T1000 (cell line): ENCODE measurements at places on chromosomes 7 and 10.
A peak's percentile ranks its signal among the peaks of the same experiment; 100 is the strongest.

GRCh38 chr10:13960603-13961002 lies 370.1 kb downstream of the FRMD4A start:
- no peak for DNase-seq

GRCh38 chr7:143436325-143436946 lies 6.8 kb upstream of the TAS2R60 start:
- DNase-seq, result no peak

- no peak for DNase-seq
Measured at GRCh38 chr7:116780966-116781365, 81.4 kb upstream of the CAPZA2 start.

- no peak for DNase-seq
Measured at GRCh38 chr10:49571388-49571787, 32.5 kb upstream of the ERCC6 start.

DNA sequence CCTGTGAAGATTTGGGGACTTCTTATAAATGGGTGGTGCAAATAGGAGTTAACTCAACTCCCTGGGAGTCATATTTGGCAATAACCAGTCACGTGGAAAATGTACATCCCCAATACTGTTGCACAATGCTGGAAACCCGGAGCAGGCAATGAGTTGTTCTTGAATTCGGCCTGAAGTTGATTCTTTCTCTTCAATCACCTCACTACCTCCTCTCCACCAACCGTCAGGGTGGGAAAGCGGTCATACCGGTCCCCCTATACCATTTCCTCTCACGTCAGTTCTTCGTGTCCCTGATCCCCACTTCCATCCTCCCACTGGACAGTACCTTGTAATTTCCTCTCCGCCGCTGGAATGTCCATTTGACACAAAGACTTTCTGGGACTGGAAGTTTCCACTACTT lies 2.8 kb downstream of the GIMAP5 start:
- no peak for DNase-seq

- no peak for DNase-seq
Measured at GRCh38 chr7:155464948-155465739, 7.2 kb downstream of the EN2 start.

DNA sequence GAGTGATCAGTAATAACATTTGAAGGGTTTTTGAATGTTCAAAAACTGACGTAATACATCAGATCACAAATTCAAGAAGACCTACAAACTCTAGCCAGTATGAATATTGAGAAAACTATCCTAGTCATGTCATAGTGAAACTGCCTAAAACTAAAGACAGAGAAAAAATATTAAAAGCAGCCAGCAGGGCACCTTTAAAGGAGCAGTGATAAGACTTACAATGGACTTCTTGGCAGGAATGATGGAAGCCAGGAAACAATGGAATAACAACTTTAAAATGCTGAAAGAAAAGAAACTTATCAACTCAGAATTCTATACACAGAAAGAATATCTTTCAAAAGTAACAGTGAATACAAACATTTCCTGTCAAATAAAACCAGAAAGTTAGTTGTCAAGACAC lies 78.3 kb upstream of the CTBP2 start:
- no peak for DNase-seq

DNA sequence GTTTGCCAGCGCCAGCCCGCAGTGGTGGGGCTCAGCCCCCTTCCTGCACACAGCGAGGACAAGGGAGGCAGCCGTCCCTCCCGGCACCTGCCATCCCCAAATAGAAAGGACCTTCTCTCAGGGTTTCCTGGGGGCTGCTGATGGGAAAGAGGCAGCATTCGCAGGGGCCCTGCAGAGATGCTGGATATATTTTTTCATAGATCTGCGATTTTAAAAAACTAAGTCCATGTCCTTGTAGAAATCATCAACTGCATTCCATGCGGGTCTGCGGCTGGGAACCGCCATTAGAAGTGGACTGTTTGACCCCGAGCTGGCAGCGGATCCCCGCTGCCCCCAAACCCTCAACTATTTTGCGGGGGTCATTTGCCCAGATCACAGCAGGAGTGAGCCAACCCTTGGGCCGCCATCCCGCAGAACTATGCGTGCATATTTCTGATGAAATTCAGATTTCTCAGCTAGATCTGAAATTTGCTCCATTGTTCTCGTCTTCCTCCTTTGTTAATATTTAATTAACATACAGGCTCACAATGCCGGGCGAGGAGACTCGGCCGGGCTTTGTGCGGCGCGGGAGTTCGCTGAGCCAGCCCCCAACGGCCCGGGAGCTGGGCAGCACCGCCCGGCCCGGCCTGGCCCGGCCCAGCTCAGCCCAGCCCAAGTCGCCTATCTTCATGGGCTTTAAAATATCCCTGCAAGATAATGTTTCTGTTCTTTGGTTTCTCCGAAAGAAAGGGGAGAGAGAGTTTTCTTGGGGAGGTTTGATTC lies 2.0 kb downstream of the EN2 start:
- DNase-seq, result no peak

GRCh38 chr10:92850185-92850584 lies 1.9 kb downstream of the EXOC6 start:
- DNase-seq, result no peak

DNA sequence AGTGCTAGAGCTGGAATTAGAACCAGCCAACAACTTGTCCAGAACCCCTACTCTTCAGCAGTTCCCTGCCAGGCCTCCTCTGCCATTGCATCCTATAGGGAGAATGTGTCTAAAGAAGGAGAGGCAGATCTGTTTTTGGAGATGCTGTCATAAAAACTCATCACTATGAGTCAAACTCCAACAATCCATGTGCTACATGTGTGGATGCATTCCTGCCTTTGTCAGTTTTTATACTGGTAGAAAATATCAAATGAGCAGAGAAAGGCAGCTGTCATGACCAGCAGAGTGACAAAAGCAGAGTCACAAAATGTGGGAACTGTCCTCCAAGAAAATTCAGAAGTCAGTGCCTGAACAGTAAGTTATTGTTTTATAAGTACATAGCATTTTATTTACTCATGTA lies 93.0 kb downstream of the ABLIM1 start:
- no peak for DNase-seq

- DNase-seq, result no peak
Measured at GRCh38 chr7:38438970-38439369, 165.5 kb upstream of the TARP start.

DNA sequence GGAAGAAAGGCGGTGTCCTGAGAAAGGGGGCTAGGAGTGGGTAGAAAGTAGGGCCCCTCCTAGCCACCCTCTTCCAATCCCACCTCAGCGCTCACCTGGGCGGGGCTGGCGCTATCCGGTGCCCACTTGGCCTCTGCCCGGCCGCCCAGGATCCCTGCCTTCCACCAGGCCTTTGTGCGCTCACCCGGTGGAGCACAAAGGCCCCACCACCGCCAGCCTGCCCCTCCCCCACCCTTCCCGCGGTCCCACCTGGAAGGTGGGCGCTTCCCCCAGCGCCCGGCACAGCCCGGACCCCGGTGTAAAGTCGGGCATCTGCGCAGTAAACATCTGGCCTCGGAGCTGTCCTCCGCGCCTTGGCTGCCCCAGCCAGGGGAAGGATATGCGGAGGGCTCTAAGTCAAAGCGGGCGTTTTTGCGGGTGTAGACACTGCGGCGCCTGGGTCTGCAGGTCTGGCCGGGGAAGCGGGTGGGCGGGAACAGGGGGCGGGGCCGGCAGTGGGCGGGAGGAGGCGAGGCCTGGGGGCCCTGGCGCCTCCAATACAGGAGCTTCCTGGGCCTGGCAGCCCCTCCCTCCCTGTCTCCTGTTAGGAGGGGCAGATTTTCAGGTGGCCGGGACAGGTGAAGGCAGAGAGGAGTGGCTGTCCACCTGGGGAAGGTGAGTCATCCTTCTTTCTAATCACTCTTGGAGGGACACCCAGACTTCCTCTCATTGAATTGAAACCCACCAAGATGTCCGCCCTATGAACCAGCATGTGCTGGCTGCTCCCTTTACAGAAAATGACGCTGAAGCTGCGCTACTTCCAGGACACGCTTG lies 49.3 kb downstream of the PNLIPRP2 start:
- DNase-seq, result no peak

DNA sequence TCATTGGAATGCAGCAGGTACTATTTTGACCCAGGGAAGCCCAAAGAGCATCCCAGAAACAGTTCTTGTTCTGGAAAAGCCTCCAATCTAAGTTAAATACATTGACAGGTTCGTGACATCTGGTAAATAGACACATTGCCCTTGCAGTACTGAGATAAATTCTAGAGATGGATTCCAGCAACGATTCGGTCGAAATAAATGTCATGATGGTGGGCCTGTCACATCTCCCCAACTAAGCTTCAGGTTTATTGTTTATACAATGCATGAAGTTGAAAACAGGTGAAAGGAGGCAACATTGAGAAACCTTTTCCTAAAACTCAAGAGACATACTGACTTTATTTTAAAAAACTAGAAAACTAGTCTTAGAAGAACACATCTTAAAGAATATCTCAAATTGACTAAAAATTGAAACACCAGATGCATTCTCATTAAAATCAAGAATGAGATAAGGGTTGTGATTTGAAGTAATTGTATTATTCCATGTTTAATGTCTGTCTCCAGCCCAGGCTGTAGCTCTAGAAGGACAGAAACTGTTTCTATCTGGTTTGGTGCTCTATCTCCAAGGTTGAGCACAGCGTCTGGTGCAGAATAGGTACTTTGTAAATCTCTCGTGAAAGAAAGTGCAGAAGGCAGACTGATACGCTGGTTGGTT lies 114.0 kb downstream of the CABCOCO1 start:
- DNase-seq, result no peak

- DNase-seq, result no peak
Measured at GRCh38 chr7:104998040-104998752, 15.8 kb upstream of the KMT2E start.

- DNase-seq, result no peak
Measured at GRCh38 chr7:2528481-2529095, 9.0 kb downstream of the LFNG start.

DNA sequence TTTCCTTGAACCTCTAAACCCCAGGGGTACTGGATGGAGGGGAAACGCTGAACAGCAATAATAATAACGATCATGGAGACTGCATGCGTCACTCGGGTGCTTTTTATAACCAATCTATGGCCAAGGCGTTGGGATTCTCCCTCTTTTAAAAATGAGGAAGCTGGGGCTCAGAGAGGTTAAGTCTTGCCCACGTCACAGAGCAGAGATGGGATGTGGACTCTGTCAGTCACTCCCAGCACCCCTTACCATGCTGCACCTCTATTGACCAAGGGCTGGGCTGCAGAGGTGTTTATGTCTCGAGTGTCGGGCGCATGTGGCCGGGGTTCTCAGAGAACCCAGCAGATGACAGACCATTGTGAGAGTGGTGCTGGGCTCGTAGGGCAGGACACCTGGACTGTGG lies 129.9 kb downstream of the CDH23 start:
- no peak for DNase-seq

- DNase-seq, result no peak
Measured at GRCh38 chr7:142964502-142965246, 2.5 kb upstream of the KEL start.

- DNase-seq, result peak; percentile 3
Measured at GRCh38 chr10:31099664-31100063, 68.0 kb upstream of the ZNF438 start.

GRCh38 chr7:3453398-3453797 lies 152.3 kb downstream of the SDK1 start:
- no peak for DNase-seq

GRCh38 chr10:100537475-100537874 lies 1.7 kb downstream of the HIF1AN start:
- DNase-seq, result no peak

DNA sequence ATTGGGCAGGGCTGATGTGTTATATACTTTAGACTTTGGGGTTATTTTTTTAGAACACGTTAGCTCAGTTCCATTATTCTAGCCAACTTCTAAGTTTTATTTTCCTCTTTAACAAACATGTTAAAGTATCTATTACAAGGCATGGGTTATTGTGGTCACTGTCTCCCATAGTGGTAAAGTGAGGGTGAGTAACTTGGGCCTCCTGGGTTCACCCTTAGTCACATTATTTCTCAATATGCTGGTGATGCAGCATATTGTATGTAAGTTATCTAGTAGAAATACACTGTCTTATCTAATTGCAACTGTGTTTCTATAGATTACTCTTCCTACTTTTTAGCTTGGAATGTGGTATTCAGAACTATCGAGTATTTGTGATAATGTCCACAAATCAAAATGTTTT lies 65.9 kb downstream of the BBS9 start:
- no peak for DNase-seq

- DNase-seq, result no peak
Measured at GRCh38 chr7:3495530-3495929, 194.5 kb downstream of the SDK1 start.

GRCh38 chr10:125076891-125077541 lies 83.3 kb downstream of the CTBP2 start:
- DNase-seq, result no peak

DNA sequence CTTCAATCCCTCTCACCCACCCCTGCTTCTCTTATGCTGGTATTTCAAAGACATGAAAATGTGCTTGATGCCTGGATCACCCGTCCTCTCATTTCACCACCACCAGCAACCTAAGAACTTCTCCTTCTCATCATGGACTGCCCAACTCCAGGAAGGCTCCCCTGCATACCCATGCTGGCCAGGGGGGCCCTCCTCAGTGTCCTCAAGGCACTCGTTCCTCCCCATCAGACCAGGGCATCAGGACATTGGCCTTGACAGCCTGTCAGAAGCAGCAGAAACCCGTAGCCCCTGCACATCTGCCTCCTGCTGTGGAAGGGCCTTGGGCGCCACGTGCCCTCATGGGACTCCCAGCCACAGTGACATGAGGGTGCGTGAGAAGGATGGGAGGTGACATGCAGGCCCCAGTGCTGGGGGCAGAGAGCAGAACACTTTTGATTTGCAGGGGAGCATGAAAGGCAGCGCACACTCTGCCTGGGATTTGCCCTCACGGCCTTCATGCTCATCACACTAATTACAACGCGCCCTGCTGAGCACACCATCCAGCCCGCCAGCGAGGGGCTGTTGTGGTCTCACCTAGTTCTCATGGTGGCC lies 1.9 kb upstream of the HSPA12A start:
- no peak for DNase-seq

DNA sequence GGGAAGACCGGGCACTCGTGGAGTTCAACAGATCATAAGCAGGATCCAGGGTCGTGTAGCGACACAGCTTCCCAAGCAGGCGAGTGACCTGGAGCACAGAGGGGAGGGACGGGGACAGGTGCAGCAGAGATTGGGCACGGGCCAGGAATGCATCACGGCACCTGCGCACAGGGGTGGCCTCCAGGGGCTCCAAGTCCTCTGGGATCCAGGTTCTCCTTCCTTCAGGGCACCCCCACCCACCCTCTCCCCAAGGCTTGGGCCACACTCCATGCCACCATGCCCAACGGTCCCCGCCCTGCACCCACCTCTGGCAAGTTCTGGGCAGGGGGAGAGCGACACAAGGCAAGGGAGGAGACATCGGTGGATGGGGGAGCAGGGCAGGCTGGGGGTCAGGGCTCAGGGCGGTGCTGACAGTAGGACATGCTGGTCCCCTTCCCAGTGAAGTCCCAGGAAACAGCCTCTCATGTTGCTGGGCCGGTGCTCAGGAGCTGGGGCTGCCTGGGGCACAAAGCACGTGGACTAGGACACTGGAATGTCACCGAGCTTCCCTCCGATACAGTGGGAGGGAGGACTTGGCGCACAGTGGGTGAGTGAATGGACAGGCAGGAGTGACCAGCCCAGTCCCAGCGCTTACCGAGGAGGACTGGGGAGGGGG lies 597.3 kb downstream of the PTPRN2 start:
- DNase-seq, result no peak

GRCh38 chr7:27191161-27191731 lies 6.2 kb upstream of the HOXA11 start:
- no peak for DNase-seq
